ENCODE measurements at places on chromosomes 16 and 17. TPM values are rescaled to one million over a fixed set of nuclear protein-coding genes. Genes with fewer than 3 reads are reported as not detected.

The CCR7 gene
- not detected for total RNA-seq

The GUCY2D gene
- 0.16 TPM for total RNA-seq

The NEUROD2 gene
- total RNA-seq = 70.3 TPM

The OTOP2 gene
- not detected for total RNA-seq

- DNase-seq = no peak
Measured at GRCh38 chr16:79628501-79628975, 28.0 kb upstream of the MAF start.

GRCh38 chr17:65902155-65902554, 289.8 kb downstream of the CEP112 start:
- no peak for DNase-seq

- no peak for DNase-seq
Measured at GRCh38 chr16:66207139-66207882, 159.2 kb upstream of the CDH5 start.

DNA sequence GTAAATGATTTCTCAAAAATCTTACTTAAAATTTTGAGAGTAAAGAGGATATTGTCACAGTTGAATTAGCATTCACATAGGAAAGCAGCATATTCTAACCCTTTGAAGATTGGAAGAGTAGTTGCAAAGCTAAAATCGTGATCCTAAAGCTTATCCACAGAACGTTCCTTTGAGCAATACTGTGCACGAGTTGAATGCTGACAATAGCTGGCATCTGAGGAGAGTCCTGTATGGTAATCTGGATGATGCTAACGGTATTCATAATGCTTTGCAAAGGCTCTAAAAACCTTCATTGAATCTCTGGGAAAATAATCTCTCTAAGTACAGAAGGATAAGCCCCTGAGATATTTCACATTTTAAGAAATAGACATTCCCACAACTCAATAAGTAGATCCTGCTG, 354.6 kb downstream of the CDH8 start:
- DNase-seq = no peak

DNA sequence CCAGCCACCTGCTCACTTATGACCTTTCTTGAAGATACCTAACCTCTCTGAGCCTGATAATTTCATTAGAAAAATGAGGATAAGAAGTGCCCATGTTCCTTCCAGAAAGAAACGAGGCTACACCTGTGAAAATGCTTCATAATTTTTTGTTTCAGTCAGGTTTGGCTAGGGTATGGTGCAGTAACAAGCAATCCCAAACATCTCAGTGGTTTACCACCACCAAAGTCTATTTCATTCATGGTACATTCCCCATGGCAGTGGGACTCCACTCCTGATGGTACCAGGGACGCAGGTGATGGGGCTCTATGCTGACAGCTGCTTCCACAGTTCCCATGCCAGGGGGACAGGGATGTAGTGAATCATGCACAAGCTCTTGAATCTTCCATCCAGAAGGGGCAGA, 147.6 kb upstream of the CES5A start:
- DNase-seq = no peak

DNA sequence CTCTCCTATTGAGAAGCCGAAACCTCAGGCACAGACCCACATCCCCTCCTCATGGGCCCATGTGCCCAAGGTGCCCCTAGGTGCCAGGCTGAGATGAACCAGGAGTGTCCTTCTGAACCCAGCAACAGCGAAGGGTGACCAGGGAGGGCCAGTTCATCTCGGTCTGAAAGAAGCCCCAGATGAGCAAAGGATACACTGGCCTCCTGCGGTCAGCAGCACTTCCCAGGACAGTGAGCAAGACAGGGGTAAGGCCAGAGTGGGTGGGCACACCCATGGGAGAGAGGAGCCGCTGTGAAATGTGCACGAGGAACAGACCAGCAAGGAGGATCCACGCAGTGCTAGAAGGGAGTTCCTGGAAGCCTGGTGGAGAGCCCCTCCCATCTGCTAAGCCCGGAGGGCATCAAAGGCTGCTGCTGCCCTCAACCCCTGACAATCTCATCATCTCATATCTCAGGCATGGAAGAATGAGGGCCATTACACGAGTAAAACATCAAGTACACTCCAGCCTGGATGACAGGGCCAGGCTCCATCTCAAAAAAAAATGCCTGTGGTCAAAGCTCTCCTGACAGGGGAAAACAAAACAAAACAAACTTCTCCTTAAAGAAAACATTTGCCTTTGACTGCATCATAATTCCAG, 3.3 kb upstream of the HBZ start:
- DNase-seq = no peak

DNA sequence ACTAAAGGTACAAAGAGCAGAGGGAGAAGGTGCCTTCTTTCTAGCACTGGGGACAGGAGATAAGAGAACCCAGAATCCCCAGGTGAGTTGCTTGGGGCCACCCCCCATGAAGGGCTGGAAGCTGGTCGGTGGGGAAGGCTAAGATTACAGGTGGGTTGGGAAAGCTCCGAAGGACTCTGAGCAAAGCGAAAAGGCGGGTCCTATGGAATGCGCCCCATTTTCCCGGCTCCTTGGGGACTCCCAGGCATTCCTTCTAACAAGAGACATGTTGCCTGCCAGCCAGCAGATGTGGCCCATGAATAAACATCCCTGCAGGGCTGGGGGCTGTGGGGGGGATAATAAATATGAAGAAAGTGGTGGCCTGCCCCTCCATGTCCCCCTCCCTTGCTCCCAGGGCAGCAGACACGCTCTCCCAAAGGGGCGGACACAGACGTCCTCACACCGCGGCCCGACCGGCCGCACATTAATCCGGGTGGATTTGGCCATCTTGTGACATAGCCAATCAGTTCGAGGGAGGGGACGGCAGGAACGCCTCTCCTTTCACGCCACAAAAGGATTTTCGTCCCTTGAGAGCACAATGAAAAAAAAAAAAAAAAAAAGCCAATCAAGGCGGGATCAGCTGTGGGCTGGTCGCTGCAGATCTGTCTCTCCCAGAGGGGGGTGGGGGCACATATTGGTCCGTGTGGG, 98.5 kb downstream of the SOX9 start:
- no peak for DNase-seq

GRCh38 chr17:48126532-48126850, 18.9 kb downstream of the SNX11 start:
- no peak for DNase-seq

DNA sequence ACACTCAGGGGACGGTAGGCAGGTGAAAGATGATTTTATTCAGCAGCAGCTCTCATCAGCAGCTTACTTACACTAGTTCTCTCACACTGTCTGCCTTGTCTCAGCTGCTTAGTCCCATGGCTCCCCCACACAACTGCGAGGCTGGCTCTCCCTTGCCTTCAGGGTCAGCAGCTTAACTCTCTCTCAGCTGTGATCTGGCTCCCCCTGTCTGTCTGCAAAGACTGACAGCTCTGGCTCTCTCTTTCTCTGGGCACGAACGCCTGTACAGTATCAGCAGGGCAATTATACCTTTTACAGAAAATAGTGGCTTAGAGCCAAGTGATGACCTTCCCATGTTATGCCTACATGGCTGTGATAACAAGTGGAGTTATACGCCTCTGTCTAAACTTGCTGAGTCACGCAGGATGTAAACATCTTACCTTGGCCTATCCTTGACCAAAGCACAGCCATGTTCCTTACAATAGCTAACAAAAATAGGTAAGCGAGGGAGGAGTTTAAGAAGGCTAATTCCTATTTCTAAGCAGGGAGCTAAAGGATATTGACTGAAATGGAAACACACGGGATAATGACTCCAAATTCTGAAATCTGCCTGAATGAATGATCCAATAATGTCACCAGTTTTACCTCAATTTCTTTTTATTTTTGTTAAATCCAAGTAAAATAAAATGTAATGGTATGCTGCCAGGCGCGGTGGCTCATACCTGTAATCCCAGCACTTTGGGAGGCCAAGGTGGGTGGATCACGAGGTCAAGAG, 1.1 kb upstream of the NDUFAB1 start:
- DNase-seq = no peak

- DNase-seq = no peak
Measured at GRCh38 chr16:66901626-66902025, 17.1 kb downstream of the CDH16 start.

GRCh38 chr16:27769561-27770255, 219.8 kb downstream of the KATNIP start:
- DNase-seq = no peak

- peak; percentile 82 for DNase-seq
Measured at GRCh38 chr16:57115514-57116182, 23.3 kb downstream of the CPNE2 start.

DNA sequence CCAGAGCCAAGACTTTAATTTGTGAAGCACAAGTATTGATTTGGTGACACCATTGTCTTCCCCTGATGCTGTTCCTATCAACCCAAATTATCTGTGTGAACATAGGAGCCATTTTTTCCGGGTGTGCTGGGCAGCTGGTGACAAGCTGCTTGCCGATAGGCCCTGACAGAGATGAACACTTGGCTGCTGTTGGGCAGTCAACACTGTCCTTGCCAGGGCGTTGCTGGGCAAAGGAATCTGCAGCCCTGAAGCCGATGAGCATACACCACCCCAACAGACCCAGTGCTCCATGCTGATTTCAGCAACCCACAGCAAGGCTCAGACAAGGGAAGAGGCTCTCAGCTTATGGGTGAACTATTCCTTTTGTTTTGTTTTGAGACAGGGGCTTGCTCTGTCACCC, 105.4 kb downstream of the YPEL2 start:
- no peak for DNase-seq
